Left lobe of liver (tissue), 2 donors: ENCODE measurements at places on chromosomes 4 and X. TPM values are rescaled to one million over a fixed set of nuclear protein-coding genes. Genes with fewer than 3 reads are reported as not detected.

BMPR1B gene
- 0.93 TPM for total RNA-seq

ZNF630 gene
- total RNA-seq: 1.1 TPM

C4orf36 gene
- total RNA-seq: not detected

DNA sequence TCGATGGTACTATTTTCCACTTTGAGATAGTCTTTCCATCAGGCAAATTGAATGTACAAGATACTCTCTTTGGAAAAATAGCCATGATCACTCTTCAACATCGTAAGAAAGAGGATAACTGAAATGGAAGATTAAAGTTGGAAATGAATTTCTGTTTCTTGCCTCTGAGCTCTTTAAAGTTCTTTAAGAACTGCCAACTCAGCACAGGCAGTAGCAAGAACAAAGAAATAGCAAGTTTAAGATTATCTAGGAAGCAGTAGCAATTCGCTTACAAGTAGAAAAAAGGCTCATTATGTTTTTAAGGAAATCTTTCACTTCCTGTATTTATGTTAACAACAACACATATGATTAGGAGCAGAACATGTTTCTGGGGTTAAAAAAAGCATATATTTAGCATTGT is 127.6 kb downstream of the CDS1 start:
- no peak for DNase-seq

DNA sequence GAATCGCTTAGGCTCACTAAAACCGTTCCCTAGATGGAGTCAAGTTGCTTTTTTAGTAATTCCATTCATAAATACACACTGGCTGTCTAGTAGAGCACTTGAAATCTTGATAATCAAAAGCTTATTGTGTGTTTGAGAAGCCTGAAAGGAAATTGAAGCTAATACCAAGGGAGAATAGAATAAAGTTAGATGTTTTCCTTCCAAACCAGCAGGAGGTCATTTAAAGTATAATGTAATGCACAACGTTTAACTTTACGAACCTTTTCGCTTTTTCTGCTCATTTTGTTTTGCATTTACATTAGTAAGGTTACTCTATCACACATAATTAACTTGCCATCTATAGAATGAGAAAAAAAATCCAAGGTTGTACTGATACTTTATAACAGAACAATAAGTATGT is 440.9 kb downstream of the NKX6-1 start:
- no peak for DNase-seq

GRCh38 chrX:54048412-54048811 is 4.1 kb upstream of the PHF8 start:
- no peak for DNase-seq

DNA sequence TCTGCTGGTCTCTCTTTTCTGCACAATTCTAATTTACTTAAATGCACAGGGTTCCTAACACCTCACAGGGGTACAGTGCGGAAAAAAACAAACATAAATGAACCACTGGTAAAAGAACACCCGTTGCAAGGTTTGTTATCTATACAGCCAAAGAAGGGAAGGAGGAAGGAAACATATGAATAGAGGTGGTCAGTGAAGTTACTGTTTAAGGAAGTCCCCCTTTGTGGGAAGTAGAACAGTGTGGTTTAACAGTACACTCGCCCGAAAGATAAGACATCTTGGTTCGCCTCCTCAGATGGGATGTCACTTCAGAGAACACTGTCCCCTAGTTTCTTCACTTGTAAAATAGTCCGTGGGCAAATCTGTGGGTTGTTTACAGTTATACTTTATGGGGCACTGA is 57.5 kb downstream of the TEC start:
- DNase-seq: no peak

DNA sequence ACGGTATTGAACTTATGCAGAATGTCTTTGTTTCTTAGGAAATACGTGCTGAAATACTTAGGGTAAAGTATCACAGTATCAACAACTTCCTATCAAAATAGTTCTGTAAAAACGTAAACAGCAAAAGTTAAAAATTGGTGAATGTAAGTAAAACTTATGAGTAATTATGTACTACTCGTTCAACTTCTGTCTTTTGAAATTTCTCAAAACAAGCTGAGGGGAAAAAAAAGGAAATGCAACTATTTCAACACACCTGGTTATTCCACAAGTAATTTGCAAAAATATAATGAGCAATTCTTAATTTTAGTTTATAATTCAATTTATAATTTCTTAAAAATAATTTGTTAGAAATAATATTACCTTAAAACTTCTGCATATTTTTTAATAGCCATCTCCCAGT is 8.3 kb downstream of the PPID start:
- no peak for DNase-seq

GRCh38 chr4:6910340-6910959 is 824 bp downstream of the TBC1D14 start:
- peak; percentile 81 for DNase-seq

DNA sequence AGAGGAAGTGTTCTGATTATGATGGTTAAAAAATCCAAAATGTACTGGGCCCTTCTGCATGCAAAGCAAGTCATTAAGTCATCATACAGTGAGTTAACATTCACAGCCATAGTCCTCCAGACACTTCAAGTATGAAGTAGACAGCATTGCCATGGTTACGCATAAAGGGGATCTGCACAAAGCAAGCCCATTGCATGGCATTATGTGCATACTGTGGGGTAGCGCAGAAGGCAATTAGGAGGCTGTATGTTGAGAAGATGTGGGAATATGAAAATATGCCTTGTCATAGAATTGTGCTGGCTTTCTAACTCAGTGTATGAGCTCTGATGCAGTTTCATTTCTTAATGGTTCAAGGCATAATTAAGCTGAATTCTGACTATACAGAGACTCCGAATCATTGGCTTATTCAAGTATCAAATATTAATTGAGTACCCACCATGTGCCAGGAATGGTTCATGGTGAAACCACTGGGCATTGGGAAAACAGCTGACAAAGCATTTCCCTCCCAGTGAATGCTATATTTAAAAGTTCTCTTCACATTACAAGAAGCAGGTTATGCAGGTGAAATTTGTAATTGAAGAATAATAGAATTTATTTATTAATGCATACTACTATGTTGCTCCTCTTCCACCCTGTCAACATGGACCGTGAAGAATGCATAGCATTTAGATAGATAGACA is 588.9 kb downstream of the ZNF674 start:
- DNase-seq: no peak

- DNase-seq: no peak
These were observed 12.8 kb downstream of the HTT start for GRCh38 chr4:3087115-3087797.

DNA sequence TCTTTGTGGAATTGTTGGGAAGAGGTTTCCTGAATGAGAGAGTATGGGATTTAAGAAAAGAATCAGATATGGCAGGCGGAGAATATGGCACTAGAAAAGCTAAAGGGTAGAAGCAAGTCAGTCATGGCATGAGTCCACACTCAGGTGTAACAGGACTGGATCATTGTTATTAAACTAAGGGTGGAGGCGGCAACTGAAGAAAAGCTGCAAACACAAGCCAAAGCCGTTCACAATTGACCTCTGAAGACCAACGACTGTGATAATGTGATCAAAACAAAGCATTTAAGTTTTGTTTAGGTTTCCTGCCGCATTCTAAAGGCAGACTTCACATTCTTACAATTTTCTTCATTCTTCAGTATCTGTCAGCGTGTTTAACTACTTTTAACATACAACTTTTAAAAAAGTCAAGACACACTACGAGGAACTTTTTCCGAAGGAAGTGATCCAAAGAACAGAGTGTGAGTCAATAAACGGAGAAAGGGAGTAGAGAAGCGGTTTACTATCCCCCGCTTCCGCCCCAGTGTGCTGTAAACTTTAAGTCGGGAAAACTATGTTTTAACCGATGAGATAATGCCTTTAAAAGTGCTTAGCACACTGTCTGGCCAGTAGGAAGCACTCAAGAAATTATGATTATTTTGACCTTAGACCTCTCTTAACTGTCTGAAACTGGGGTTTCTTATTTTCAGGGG is 909 bp upstream of the SLAIN2 start:
- DNase-seq: no peak

DNA sequence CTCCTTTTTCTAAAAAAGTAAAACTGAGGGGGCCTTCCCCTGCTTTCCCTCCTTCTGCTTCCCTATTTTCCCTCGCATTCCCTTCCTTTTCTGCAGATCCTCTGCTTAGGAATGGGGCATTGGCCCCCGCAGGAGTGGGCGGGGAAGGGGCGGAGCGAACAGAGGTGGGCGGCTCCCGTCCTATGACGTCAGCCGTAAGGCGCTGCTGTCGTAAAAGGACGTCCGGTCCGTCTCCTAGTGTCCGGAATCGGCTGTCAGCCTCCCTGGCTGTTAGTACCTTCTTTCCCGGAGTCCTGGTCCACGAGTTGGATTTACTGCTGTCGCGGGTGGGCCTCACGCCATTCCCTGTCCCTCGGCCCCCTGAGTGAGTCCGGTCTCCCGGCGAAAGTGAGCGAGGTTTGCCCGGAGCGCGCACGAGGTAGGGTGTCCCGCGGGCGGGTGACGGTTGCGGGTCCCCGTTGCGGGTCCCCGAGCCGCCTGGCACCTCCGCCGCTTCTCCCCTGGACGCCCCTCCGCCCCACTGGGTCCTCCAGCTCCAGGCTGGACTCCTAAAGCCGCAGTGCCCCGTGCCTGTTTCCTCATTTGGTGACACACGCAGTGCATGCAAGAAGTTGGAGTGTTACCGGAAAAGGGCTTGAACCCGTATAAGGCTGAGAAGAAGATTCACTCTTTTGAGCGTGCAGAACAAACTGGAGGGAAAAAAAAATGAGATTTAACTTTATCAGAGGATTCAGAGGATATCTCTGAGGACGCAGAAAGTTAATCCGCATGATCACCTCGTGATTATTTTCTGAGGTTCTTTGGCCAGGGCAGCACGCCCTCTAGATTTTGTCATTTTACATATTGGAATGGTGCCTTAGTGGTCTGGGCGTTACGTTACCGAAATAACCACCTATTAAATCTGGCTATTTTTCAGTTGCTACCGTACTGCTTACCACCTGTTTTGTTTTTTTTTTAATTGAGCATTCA is at the start of gene ZNF330:
Gene ZNF330, plus strand, starts transcription at position 205 of the 969 bp plus-strand sequence. CDS start 1,477 bp downstream, outside the sequence.
- peak; percentile 95 for DNase-seq

DNA sequence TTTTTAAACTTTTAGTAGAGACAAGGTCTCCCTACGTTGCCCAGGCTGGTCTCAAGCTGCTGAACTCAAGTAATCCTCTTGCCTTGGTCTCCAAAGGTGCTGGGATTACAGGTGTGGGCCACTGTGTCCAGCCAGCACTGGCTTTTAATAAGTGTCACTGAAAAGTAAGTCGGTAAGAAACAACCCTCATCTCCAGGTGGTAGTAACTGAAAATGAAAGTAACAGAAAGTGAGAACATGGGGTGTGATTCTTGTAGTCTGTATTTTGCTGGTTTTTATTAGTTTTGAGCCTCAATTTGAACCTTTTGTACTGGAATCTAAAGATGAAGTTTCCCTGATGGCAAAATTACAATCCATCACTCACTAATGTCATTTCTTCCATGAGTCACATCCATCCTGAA is 238.1 kb upstream of the AGA start:
- no peak for DNase-seq

DNA sequence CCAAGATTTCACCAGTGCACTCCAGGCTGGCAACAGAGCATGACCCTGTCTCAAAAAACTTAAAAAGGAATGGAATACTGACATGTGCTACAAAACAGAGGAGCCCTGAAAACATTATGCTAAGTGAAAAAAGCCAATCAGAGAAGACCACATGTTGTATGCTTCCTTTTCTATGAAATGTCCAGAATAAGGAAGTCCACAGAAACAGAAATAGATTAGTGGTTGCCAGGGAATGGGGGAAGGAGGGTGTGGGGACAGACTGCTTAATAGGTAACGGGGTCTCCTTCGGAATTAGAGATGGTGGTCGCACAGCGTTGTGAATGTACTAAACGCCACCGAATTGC is 30.1 kb upstream of the KIAA0232 start:
- no peak for DNase-seq

DNA sequence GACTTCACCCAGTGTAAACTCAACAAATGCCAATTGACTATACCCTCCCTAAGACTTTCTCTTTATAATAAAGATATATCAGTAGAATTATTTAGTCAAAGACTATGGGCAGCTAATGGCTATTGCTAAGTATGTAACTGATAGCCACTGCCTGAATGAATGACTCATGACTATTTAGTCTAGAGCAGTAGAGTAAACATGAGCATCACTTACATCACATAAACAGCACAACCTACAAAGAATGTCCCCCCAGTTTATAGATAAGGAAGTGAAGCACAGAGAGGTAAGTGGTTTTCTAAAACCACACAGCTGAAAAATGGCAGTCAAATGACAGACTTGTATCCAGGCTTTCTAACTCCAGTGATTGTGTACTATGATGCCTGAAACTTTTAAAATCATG is 507.0 kb downstream of the PPARGC1A start:
- no peak for DNase-seq

DNA sequence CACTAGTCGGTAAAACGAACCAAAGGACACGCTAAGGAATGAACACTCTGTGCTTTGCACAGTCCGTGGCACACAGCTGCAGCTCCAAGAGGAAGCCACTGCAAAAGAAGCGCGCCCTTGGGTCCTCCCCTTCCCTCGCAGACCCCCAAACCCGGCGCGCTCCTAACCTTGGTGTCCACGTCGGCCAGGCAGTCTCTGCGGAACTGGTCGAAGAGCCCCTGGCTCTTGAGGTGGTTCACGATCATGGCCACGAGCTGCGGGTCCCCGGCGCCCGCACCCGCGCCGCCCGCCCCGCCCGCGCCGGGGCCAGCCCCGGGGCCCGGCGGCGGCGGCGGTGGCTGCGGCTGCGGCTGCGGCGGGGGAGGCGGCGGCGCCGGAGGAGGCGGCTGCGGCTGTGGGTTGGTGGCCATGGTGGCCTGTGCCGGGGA is 333 bp downstream of the BOD1L1 start:
- peak; percentile 48 for DNase-seq
